ENCODE measurements at places on chromosomes 16 and 17. TPM values are rescaled to one million over a fixed set of nuclear protein-coding genes. Genes with fewer than 3 reads are reported as not detected.

Gene CUEDC1
- 30.1 TPM for polyA plus RNA-seq

Gene NPIPB6
- 1.8 TPM for polyA plus RNA-seq

Gene PMM2
- 27.2 TPM for polyA plus RNA-seq

Gene SOX9
- polyA plus RNA-seq = 10.5 TPM

DNA sequence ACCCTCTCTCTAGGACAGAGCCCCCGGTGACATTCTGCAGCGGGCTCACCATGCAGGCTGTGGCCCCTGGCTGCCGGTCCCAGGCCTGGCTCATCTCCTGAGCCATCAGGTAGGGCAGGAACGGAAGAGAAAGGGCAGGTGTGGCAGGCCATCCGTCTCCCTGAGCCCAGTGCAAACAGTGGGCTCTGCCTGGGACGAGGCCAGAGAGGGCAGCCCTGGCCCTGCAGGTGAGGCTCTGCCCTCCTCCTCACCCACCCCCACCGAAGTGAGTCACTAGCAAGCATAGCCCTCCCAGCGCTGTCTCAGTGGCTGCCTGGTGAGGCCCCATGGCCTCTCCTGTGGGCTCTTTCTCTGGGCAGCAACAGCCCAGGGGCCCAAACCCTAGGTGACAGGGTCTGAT lies 14.5 kb downstream of the OTOP3 start:
- DNase-seq = no peak

GRCh38 chr16:2415085-2415484 lies 14.2 kb upstream of the CCNF start:
- no peak for DNase-seq

GRCh38 chr16:68486502-68487202 lies 38.3 kb upstream of the SMPD3 start:
- DNase-seq = peak; percentile 55

- peak; percentile 28 for DNase-seq
These were observed 15.7 kb upstream of the CCL1 start for GRCh38 chr17:34378664-34379101.

- DNase-seq = no peak
These were observed 13.2 kb downstream of the KCNJ12 start for GRCh38 chr17:21389394-21389793.

DNA sequence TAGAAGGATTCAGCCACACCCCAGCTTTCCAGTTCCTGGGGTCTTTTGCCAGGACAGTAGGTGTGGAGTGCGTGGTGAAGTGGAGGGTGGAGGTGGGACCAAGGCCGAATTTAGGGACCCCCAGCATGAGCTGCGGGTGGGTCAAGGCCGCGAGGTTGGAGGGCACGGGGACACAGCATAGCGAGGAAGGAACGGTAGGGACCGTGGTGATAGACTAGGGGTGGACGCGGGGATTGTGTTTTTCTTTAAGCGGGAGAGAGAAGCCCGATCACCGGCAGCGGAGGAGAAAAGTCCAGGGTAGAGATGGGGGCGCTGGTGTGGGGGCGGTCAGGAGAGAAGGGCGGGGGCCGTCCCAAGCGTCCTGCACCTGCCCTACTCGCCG lies 261 bp upstream of the B4GALNT2 start:
- no peak for DNase-seq

DNA sequence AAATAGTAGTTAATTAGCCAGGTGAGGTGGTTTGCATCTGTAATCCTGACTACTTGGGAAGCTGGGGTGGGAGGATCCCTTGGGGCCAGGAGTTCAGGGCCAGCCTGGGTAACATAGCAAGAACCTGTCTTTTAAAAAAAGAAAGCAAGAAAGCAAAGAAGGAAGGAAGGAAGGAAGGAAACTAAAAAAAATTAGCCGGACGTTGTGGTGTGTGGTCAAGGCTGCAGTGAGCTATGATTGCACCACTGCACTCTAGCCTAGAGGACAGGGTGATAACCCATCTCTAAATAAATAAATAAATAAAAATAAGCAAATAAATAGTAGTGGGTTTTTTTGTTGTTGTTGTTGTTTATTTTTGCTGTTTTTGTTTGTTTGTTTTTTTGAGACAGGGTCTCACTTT lies 39.3 kb upstream of the MAP2K6 start:
- DNase-seq = no peak

DNA sequence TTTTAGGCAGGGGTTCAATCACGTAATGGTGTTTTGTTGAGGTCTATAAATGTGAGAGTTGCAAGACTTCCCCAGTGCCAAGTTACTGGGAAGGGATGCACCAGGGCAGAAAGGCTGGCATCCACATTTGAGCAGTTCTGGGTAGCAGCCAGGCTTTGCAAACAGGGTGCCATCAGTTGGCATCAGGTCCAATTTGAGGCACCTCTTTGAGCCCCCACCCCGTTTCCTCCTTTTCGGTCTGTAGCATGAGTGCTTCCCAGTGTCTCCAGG lies 142.6 kb upstream of the CACNG5 start:
- no peak for DNase-seq

DNA sequence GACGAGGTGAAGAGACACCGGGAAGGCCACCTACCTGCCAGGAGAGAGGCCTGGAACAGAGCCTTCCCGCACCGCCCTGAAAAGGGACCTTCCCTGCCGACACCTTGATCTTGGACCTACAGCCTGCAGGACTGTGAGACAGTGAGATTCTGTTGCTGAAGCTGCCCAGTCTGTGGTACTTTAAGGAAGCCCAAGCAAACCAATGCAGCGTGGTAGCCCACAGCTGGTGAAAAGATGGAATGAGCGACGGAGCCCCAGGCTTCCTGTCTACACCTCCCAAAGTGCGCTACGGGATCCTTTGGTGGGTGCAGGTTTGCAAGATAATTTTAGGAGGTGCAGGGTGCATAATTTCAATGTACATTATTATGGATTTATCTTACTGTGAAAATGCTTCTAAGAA lies 33.9 kb downstream of the TNFRSF13B start:
- no peak for DNase-seq

All from stomach (tissue), 19 donors.